ENCODE measurements at places on chromosomes 1 and 21. TPM values are rescaled to one million over a fixed set of nuclear protein-coding genes. Genes with fewer than 3 reads are reported as not detected.
A peak's percentile ranks its signal among the peaks of the same experiment; 100 is the strongest.

DNA sequence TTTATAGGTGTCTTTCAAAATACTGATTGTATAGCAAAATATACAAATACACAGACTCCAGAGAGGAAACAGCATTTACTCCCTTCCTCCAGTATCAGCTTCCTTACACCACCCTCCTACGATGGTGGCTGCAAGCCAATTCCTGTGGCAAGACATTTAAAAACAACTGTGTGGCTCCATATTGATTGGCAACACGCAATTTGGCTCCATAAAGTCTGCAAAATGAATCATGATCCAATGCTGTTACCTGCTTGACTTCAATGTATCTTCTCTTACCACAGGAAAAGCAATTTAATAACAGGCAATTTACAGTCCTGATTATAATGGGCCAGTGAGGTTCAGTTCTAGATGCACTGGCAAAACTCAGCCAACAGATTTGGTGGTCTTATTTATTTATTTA lies 19.7 kb upstream of the ATP6V1G3 start:
- H3K36me3 ChIP-seq: no peaks in the 10 kb centered on the region
- H3K4me3 ChIP-seq: no peak overlapping the region
- no peaks in the 10 kb centered on the region for H3K27me3 ChIP-seq
- H3K4me1 ChIP-seq: no peaks in the 10 kb centered on the region
- DNase-seq: no peak

- H3K27me3 ChIP-seq: no peaks in the 10 kb centered on the region
- peak overlapping the region; percentile 77 for H3K27ac ChIP-seq
- peak overlapping the region; percentile 92 for H3K4me3 ChIP-seq
These were observed 2.1 kb downstream of the RPS6KA1 start for GRCh38 chr1:26531651-26532131.

DNA sequence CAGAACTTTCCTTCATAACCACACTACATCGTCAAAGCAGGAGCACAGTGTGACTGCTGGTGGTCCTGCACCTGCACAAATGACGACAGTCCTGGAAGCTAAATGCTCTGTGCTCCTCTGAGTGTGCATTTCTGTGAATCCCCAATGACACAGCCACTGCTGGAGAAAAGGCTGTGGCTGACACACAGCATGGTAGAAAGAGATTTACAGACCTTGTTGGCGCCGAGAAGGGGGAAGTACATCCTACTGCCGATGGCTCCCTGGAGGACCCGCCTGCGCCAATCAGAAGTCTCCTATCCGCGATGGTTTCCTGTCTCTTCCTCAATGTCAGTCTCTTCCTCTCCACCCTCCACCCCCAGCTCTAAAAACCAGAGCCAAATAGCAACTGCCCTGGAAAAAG lies 115.4 kb upstream of the RAB4A start:
- DNase-seq: no peak
- no peaks in the 10 kb centered on the region for H3K27me3 ChIP-seq
- H3K4me1 ChIP-seq: peaks cover 5% of the 10 kb centered on the region
- no peak overlapping the region for H3K4me3 ChIP-seq

DNA sequence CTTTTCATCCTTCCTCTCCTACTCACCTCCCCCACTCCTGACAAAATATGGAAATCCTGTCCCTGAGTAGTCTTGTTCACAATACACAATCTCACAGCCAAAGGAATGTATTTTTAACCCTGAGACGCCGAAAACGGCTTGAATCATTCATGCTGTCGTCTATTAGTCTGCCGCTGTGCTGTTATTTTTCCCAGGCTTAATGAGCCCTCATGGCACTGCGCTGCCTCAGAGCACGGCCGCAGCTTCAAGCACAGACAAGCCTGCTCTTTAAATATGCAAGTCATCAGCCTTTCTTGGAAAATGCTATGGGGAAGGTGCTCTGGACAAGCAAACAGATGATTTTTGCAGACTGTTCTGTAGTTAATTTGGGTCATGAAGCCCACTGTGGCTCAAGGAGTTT lies 302.7 kb downstream of the DISC1 start:
- H3K4me1 ChIP-seq: no peaks in the 10 kb centered on the region
- H3K36me3 ChIP-seq: no peaks in the 10 kb centered on the region
- no peak overlapping the region for H3K4me3 ChIP-seq
- DNase-seq: no peak
- no peak overlapping the region for H3K27ac ChIP-seq

GRCh38 chr1:16334655-16335340 lies 17.5 kb downstream of the FBXO42 start:
- no peaks in the 10 kb centered on the region for H3K4me1 ChIP-seq
- H3K27ac ChIP-seq: no peak overlapping the region
- no peaks in the 10 kb centered on the region for H3K27me3 ChIP-seq
- H3K4me3 ChIP-seq: no peak overlapping the region
- no peaks in the 10 kb centered on the region for H3K36me3 ChIP-seq

GRCh38 chr21:21163904-21164303 lies 165.7 kb downstream of the NCAM2 start:
- no peak overlapping the region for H3K4me3 ChIP-seq
- no peaks in the 10 kb centered on the region for H3K36me3 ChIP-seq
- H3K4me1 ChIP-seq: no peaks in the 10 kb centered on the region
- H3K27me3 ChIP-seq: no peaks in the 10 kb centered on the region

- H3K27ac ChIP-seq: no peak overlapping the region
- no peaks in the 10 kb centered on the region for H3K27me3 ChIP-seq
- no peaks in the 10 kb centered on the region for H3K4me1 ChIP-seq
- H3K36me3 ChIP-seq: no peaks in the 10 kb centered on the region
- H3K4me3 ChIP-seq: no peak overlapping the region
- DNase-seq: no peak
These were observed 273.3 kb downstream of the DUSP10 start for GRCh38 chr1:221468546-221468945.

DNA sequence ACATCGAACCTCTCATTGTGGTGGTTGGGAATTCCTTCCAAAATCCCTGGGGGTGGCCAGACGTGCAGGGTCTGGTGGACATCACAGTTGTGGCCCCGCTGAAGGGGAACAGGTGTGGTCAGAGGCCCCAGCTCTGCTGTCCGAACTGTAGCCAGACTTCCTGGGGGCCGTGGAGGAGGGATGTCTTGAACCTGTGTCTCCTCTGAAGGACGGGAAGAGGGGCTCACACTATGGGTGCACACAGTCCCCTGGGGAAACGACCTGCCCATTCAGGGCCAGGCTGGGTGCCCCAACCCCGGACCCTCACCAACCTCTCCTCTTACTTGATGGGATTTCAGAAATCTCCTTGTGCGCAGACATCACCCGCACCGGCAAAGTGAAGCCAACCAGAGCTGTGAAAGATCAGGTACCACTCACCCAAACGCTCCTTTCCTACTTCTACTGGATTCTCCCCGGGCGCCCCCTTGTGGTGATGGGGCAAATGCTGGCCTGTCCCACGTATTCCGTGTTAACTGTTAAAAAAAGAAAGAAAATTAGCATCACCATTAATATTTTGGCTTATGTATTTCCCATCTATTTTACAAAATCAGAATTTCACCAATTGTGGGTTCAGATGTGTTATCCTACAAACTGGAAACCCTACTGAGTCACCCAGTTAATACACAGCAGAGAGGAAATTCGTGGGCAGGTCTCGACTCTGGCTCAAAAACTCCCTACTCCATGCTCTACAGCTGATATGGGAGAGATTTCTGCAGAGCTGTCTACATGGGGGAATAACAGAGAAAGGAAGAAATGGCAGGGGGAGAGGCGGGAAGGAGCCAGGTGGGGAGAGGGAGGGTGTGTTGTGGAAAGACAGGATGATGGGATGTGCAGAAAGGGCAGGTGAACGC lies 28.1 kb downstream of the PADI4 start:
- DNase-seq: peak; percentile 96
- no peaks in the 10 kb centered on the region for H3K27me3 ChIP-seq
- H3K4me3 ChIP-seq: no peak overlapping the region
- H3K27ac ChIP-seq: no peak overlapping the region

DNA sequence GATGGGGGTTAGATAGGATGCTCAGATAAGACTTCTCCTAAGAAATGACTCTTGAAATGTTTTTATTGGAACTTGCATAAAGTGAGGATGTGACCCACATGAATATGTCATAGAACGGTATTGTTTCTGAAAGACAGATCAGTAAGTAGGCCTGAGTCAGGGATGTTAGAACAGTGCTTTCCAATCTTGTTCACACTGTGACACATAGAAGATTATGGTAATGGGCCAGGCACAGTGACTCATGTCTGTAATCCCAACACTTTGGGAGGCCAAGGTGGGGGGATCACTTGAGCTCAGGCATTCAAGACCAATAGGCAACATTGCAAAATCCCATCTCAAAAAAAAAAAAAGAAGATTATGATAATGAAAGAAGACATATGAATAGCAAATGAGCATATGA lies 32.9 kb downstream of the FMO4 start:
- no peak for DNase-seq
- no peak overlapping the region for H3K4me3 ChIP-seq
- H3K27ac ChIP-seq: no peak overlapping the region

GRCh38 chr1:41507836-41508235 lies 23.4 kb upstream of the EDN2 start:
- H3K27me3 ChIP-seq: no peaks in the 10 kb centered on the region
- H3K4me3 ChIP-seq: no peak overlapping the region
- no peak for DNase-seq
- H3K36me3 ChIP-seq: no peaks in the 10 kb centered on the region
- H3K27ac ChIP-seq: no peak overlapping the region

GRCh38 chr1:208233546-208233945 lies 10.6 kb downstream of the PLXNA2 start:
- H3K4me1 ChIP-seq: peaks cover 4% of the 10 kb centered on the region
- H3K4me3 ChIP-seq: no peak overlapping the region
- H3K27ac ChIP-seq: no peak overlapping the region

DNA sequence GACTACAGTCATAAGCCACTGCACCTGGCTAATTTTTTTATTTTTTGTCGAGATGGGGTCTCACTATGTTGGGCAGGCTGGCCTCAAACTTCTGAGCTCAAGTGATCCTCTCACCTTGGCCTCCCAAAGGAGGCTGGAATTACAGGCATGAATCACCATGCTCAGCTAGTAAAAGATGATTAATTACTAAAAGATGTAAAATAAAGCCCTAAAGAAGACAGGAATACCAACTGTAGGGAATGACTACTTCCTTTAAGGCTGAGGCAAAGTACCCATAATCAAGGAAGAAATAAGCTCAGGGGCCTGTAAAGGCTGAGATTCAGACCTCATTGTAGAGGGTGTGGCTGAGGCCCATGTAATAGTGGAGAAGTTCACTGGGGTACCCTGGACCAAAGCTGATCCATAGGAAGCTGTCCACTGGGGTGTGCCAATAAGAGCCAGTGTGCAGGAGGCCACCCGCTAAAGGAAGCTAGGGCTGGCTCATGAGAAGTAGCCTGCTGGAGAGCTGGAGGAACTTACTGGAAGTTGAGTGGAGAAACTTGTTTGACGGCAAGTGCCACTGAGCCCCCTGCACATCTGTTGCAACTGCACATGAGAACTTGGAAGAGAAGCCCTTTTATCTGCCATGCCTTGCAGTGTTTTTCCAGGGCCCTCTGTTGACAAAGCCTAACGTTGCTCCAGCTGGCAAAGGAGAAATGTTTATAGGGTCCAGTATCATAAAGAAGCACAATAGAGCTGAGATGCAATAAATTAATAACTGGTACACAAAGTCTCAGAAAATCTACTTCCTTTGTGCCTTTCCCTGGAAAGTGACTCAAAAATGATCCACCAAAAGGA lies 17.8 kb upstream of the SERTAD4 start:
- H3K27me3 ChIP-seq: no peaks in the 10 kb centered on the region
- no peak overlapping the region for H3K27ac ChIP-seq
- DNase-seq: no peak
- no peak overlapping the region for H3K4me3 ChIP-seq
- no peaks in the 10 kb centered on the region for H3K36me3 ChIP-seq
- H3K4me1 ChIP-seq: no peaks in the 10 kb centered on the region

DNA sequence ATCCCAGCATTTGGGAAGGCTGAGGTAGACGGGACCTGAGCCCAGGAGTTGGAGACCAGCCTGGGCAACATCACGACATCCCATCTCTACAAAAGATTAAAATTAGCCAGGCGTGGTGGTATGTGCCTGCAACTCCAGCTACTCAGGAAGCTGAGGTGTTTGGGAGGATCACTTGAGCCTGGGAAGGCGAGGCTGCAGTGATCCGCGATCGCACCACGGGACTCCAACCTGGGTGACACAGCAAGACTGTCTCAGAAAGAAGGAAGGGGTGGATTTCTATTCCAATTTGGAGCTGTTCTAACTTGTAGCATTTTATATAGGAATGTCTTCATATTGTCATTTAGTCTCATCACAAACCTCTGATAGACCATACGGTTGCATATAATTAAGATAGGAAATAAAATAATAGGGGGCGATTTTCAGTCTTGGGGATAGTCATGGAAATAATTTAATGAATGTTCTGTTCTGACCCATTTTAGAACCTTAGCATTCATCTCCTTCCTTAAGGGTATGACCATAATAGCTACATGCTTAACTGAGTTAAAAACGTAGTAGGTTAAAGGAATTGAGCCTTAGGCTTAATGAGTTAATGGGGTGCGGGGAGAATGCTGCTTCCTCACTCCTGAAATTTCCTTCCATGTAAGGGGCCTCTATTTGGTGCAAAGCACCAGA lies 93.1 kb downstream of the ADCY10 start:
- no peak overlapping the region for H3K4me3 ChIP-seq
- no peaks in the 10 kb centered on the region for H3K4me1 ChIP-seq
- H3K36me3 ChIP-seq: no peaks in the 10 kb centered on the region
- H3K27me3 ChIP-seq: no peaks in the 10 kb centered on the region
- no peak overlapping the region for H3K27ac ChIP-seq

DNA sequence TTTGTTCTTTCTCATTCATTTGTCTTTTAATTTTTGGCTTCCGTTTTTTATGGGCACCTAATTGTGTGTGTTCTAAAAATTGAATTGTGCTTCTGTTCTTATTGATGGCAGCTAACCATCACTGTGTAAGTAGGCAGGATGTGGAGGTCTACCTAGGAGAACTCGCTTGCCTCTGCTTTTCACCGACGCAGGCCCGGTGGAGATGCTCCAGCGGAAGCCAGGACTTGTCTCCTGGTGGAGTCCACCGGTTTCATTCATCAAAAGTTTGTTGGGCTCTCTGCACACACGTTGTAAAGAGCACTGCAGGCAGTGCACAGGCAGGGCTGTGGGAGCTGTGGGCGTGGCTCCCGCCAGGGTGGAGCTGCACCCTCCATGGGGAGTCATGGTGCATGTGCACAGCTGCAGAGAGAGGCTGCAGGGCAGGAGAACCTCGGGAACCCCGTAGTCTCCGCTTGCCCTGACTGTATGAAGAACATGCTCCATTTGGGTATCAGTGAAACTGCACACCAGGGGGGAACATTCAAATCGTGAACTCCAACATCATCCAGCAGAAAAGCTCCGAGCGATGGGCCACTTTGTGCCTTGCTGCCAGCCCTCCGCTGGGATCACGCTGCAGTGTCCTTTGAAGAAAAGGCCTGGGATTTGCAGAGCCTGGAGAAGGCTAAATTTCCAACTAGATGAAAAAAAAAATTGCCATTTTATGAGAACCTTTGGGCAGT lies 6.0 kb upstream of the C1orf174 start:
- H3K36me3 ChIP-seq: no peaks in the 10 kb centered on the region
- no peak for DNase-seq
- H3K27ac ChIP-seq: no peak overlapping the region
- no peak overlapping the region for H3K4me3 ChIP-seq

GRCh38 chr1:235888119-235888643 lies 21.5 kb upstream of the LYST start:
- no peak for DNase-seq
- H3K27ac ChIP-seq: no peak overlapping the region
- H3K4me3 ChIP-seq: no peak overlapping the region
- H3K27me3 ChIP-seq: no peaks in the 10 kb centered on the region

S100A1 gene
- total RNA-seq: not detected

MYOG gene
- not detected for total RNA-seq

LIPI gene
- not detected for total RNA-seq

PRKAA2 gene
- 6.4 TPM for total RNA-seq

EVI5 gene
- total RNA-seq: 13.7 TPM

Measured in H1 (cell line).